ENCODE measurements at places on chromosomes 7 and 10. TPM values are rescaled to one million over a fixed set of nuclear protein-coding genes. Genes with fewer than 3 reads are reported as not detected.

Gene GNAT3
- total RNA-seq = not detected

Gene TYW1B
- 2.3 TPM for total RNA-seq

DNA sequence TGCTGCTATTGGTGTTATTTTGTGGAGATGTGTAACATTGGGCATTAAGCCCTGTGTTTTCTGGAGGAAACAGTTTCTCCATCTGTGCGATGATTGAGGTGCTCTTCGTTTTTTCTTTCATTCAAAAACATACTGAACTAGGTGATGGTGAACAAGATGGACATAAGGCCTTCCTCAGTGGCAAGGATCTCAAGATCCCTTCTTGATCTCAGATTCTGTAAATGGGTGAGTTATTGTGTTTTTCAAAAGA, 759 bp upstream of the ELAPOR2 start:
- DNase-seq = no peak

GRCh38 chr7:15874774-15875173, 188.3 kb upstream of the MEOX2 start:
- DNase-seq = no peak

DNA sequence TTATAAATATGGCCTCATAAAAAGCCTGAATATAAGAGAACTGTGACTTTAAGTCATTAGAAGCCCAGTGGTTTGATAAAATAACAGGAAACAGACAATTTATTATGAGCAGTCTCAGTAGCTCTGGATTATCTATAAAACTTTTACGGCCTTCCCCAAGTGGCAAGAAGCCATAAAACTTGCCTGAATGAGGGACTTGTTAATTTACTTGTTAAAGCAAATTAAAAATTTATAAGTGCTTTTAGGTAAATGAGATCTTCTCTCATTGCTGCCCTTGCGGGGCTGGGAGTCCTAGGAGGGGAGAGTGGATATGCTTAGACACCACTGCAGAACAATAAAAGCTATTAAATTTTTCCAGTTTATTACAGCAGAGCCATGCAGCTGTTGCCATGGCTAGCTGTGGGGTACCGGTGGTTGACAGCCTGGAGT, 499.9 kb downstream of the AUTS2 start:
- DNase-seq = no peak

- DNase-seq = no peak
Observed at GRCh38 chr10:30737931-30738391, 108.4 kb upstream of the LYZL2 start.

Gene UROS
- 68.0 TPM for total RNA-seq

Gene FGL2
- 0.16 TPM for total RNA-seq

Gene SH2D4B
- not detected for total RNA-seq

DNA sequence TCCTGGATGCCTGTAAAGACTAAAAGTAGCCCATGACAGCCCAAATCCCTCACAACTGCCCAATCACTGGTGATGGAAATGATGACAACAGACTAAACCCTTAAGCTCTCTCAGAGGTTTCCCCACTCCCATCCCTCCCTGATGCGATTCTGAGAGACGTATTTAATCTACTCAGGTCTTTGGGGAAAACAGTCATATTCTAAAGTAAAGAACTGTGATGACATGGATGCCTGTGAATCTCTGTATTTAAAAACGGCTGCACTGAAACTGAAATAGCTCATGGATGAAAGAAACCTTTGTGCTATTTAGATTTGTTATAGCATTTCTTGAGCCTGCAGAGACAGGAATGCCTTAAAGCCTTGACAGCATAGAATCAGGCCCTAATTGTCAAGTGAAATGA, 28.5 kb downstream of the VPS41 start:
- DNase-seq = no peak

Gene HOXA11
- not detected for total RNA-seq

DNA sequence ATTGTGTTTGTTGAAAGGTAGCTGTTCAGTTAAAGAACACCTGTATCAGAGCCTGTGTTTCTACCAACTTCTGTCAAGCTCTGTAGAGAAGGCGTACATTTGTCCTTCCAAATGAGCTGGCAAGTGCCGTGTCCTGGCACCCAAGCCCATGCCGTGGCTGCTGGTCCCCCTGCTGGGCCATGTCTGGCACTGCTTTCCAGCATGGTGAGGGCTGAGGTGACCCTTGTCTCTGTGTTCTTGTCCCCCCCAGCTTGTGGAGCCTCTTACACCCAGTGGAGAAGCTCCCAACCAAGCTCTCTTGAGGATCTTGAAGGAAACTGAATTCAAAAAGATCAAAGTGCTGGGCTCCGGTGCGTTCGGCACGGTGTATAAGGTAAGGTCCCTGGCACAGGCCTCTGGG, 154.9 kb downstream of the EGFR start:
- DNase-seq = peak; percentile 69

DNA sequence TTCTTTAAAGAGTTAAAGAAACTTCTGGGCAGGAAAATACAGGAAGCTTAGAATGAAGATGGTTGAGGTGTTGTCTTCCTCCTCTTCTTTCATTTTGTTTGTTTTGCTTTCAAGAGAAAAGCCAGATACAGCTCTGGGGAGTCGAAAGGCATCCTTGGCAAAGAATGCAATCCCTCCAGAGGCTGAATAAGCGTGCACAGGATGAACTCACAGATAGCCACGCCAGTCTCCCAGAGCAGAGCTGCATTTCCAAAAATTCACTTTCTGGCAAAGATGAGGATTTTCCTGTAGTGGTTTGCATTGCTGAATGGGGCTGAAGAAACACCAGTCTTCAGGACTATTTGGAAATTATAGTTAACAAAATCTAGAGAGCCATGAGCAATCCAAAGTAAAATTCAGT, 336.4 kb downstream of the NRG3 start:
- DNase-seq = no peak

DNA sequence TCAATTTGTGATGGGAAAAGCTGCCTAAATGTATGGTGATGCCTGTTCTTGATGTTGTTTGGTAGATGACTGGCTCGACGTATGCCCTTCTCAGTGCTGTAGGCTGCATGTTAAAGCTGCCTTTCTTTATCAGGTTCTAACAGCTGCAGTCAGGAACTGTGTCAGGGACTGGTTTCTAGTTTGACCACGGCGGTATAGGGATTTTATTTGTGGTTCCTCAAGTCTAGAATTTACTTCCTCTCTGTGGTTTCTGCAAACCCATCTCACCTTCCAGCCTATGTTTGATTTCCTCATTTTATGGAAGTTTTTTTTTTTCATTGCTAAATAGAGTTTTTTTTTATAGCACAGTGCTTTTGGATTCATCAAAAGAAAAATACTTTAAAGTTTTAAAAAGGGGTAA, 26.5 kb downstream of the LMTK2 start:
- no peak for DNase-seq

- peak; percentile 86 for DNase-seq
Observed at GRCh38 chr10:94403380-94404213, 1.3 kb downstream of the TBC1D12 start.

GRCh38 chr10:89625041-89625765, 19.8 kb downstream of the PANK1 start:
- no peak for DNase-seq

- DNase-seq = no peak
Observed at GRCh38 chr7:69272101-69272500, 326.2 kb upstream of the AUTS2 start.

DNA sequence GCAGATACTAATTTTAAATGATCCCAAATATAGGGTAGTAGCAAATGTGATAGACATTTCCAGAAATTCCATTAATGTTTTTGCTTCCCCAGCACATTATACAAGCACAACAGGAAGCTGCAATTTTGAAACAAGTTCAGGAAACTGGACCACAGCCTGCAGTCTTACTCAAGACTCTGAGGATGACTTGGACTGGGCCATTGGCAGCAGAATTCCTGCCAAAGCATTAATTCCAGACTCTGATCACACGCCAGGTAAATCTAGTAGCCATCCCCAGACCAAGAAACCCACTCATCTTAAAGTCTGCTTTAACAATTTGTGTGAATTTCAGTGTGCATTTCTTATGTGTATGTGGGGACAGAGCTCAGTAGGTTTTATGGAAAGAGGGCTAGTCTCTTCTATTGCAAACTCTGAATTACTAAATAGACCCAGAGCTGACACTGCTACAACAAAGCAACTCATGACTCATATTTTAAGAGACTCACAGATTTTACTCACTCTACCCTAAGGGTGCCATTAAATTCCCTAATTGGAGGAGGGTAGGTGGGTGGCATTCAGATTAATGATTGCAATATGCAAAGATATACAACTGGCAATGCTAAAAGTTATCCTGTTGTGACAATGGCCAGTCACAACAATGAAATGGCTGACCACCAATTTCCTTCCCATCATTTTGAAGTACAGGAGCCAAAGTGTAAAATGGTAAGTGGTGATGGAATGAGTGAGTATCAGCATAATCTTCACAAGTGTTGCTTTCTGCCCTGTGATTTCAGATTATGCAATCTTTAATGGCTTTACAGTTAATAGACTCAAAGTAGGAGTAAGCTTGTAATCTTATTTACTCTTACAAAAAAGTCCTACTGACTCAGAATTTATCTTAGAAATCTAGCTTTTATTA, 317.6 kb upstream of the PLXDC2 start:
- DNase-seq = no peak

DNA sequence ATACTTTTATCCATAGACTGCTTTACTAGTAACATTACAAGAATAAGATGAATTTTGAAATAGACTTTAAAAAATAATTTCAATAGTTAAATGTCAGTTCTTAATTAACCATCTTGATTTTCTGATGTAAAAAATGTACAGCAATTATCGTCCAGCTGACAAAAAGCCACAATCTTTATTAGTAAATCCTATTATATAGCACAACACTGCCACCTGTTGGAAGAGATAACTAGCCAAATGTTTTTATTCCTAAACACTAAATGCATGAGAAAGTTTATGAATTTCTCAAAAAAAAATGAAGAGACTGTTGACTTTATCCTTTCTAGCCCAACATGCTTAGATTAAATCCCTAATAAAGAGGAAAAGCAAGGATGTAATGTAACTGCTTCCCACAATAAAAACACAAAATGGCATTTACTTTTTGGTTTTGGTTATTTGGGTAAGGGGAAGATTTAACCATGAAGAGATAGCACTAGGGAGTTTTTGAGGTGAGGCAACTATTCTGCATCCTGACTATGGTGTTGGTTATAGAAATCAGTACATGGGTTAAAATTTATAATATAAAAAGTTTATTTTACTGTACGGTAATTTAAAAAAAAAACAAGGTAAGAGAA, 8.0 kb downstream of the COA1 start:
- DNase-seq = no peak

Gene AMPH
- total RNA-seq = 9.8 TPM

- no peak for DNase-seq
Observed at GRCh38 chr7:35319606-35320005, 65.7 kb upstream of the TBX20 start.

DNA sequence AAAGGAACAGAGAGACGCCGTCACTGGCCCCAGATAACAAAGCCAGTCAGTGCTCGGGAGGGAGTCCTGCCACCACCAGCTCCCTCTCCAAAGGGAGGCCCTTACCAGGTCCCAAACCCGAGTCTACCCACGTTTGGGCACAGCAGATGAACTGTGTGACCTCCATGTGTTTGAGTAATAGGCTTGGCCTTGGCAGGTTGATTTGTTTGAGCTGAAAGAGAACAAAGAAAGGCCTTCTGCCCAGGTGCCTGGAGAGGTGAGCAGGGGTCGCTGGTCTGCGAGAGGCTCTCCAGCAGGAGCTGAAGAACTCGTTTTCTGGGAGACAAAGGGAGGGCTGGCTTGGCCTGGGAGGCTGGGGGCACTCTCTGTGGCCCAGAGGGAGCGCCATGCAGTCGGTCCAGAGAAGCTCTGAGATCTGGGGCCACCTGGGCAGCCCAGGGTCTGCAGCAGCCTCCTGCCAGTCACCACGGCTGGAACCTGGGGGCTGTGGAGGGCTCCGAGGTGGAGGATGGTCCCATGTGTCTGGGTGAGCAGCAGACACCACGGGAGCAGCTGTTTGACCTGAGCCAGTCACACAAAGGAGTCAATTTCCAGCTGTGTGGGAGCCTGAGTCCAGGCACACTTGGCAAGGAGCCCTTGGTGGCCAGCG, 99.7 kb downstream of the PAXIP1 start:
- DNase-seq = no peak

DNA sequence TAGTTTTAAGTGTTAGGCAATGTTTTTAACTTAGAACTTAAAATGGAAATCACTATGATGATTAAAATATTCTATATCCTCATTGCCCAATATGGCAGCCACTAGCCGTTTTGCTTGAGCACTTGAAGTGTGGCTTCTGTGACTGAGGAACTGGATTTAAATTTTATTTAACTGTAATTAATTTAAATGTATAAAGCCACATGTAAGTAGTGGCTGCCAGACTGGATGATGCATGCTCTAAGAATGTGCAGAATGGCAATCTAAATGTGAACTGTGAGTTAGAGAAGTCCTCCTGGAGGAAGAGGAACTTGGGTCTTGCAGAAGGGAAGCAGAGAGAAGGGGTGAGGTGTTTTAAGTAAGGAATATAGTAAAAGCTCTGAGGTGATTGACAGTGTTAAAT, 451.4 kb downstream of the SUGCT start:
- DNase-seq = no peak

GRCh38 chr7:73978661-73979563, 49.1 kb upstream of the ELN start:
- no peak for DNase-seq

Gene AKR1E2
- total RNA-seq = 1.7 TPM

GRCh38 chr7:6576024-6576866, 1.0 kb upstream of the ZDHHC4 start:
- no peak for DNase-seq

DNA sequence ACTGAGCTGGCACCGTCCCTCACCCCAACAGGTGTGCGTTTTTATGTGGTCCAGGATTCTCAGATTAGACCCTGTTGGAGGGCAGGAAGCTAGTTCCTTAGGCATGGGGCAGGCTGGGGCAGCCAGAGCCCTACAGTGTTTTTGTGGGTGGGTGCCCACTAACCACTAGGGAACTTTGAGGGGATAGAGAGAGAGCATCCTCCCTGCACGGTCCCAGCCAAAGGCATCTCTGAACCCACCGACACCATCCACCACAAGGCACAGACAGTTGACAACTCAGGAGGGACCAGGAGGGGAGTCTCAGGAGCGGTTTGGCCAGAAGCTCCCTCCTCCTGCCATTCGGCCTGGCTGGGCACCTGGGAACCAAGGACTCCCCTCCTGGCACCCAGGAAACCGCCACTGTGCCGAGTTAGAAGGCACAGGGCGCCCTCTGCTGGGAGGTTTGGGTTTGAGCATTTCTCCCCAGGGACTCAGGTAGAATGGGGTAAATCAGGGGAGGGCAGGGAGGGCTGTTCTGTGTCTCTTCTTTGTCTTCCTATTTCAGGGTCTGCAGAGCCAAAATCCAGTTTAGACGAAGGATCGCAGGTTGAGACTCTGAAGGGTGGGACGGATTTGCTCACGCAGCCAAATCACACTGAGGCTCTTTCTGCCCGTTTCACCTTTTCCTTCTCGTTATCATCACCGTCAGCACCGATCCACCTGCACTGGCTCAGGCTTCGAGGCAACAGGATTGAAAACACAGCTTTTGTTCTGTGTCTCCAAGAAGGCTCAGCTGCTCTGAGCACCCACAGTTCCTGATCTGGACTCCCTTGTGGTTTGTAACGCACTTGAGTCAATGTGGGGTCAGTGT, 84.8 kb upstream of the COL13A1 start:
- no peak for DNase-seq
